MCF 10A (cell line): ENCODE measurements at places on chromosomes 4 and X. TPM values are rescaled to one million over a fixed set of nuclear protein-coding genes. Genes with fewer than 3 reads are reported as not detected.
A peak's percentile ranks its signal among the peaks of the same experiment; 100 is the strongest.

DNA sequence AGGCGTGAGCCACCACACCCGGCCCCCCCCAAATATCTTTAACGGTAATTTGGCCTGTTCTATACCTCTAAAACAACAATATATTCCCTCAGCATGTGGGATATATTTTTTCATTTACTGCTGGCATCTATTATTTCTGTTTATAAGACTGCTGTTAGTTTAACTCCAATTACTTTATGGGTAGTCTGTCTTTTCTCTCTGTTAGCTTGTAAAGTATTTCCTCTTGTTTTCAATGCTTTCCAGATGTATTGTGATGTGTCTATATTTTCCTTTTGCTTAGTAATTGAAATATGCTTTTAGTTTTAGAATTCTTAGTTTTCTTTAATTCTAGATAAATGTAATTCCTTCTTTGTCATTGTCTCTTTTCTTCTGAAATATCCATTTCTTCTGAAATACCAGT is 445.8 kb downstream of the ANKRD50 start:
- DNase-seq, result no peak

DNA sequence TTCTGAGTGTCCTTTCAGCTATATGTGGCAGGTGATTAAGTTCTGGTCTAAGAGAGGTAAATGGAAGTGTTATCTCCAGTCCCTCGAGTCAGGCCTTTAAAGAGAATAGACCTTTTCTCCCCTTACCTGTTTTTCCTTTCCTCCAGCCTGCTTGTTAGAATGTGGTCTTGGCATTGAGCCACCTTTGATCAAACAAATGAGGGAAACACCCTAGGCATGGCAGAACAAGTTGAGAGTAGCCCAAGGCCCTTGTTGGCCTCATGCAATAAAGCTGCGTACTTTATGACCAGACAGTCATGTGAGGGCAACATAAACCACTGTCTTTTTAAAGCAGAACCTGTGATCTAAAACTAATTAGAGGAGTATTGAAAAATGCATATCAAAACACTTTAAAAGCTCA is 13.2 kb upstream of the IL13RA2 start:
- DNase-seq, result peak; percentile 68

DNA sequence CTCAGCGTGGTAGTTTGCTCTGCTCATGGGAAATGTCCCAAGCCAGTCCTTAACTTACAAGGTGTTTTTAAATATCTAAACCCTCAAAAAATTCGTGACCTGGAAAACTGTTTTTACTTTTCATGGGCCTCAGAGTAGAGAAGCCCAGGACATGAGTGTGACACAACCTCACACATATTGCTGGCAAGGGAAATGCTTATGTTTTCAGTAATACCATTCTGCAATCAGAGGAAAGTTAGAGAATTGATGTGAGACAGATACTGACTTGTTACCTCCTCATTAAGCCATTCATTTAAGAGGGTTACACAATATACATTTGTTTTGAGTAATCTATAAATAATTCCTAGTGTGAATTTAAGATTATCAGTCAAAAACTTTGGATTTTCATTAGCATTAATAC is 209.5 kb downstream of the ARHGAP10 start:
- no peak for DNase-seq

DNA sequence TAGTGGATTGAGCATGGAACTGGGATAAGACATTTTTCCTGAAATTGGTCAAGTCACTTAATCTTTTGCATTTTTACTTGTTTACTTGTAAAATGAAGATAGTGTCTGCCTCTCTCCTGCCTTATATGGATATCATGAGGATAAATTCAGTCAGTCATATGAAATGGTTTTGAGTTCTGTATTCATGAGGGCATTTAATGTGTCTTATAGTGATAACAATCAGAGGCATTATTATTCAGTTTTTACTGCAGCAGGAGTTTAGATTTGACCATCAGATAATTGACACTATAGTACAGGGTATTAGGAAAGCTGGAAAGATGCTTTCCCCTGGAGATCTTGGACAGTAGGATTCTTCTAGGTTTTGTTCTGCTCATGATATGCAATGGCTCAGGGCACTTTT is 26.0 kb downstream of the NPNT start:
- no peak for DNase-seq

- DNase-seq, result no peak
Observed at GRCh38 chr4:76539979-76540378, 105.0 kb downstream of the SHROOM3 start.

- no peak for DNase-seq
Observed at GRCh38 chr4:26772096-26772873, 88.4 kb upstream of the STIM2 start.

- no peak for DNase-seq
Observed at GRCh38 chrX:15680401-15680800, 15.8 kb upstream of the CLTRN start.

- no peak for DNase-seq
Observed at GRCh38 chr4:38366456-38366855, 297.5 kb upstream of the KLF3 start.

DNA sequence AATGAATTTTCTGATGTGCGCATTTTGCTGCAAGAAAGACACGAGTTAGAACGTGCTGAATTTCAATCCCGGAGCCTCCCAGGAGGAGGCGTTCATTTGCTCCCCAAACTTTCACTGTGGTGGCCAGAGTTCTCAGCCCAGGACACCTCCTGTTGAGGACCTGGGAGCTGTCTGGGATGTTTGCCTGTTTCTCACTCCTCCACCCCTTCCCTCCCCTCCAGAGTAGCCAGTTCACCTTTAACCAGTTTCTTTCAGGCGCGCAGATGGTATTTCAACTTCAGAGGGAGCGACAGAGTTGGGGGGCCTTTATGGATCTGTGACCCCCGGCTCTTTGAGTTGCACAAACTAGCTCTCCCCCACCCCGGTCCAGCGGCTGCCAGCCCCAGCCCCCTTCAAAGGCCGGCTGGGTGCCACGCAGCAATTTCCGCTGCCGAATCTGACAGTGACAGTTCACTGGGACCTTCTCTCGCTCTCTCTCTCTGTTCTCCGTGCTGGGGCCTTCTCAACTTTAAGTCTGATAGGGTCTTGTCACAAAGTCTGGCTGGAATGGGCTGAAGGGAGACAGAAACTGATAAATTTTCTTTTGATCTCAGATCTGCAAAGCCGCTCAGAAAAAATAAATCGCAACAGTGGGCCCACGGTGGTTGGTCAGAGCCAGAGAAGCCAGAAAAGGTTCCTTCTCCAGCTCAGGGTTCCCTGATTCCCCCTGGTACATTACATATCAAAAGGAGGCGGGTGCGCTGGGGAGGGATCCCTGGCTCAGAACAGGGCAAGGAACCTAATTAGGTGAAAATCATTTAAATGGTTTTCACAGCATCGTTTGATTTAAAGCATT is 100.0 kb upstream of the STX18 start:
- no peak for DNase-seq

DNA sequence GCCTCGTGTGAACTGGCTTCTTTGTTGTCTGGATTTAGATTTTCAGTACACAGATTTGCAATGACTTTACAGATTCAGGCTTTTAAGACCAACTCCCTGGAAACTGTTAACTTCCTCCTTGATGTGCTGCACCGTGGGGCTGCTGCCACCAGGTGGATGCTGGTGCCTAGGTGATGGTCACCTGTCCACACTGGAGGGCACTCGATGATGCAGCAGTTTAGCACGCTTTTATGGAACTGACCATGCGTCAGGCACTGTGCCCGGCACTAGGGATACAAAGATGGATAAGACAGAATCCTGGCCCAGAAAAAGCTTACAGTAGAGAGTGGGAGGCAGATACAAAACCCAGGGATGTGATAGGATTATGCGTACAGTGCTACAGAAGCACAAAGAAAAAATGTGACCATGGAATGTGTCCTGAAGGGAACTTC is 180.7 kb downstream of the CEP135 start:
- peak; percentile 58 for DNase-seq

GRCh38 chr4:184991860-184992259 is 26.4 kb upstream of the HELT start:
- no peak for DNase-seq

GRCh38 chr4:86963697-86964096 is 28.9 kb downstream of the AFF1 start:
- DNase-seq, result peak; percentile 55

- DNase-seq, result no peak
Observed at GRCh38 chr4:56048383-56048701, 99.6 kb downstream of the CEP135 start.

DNA sequence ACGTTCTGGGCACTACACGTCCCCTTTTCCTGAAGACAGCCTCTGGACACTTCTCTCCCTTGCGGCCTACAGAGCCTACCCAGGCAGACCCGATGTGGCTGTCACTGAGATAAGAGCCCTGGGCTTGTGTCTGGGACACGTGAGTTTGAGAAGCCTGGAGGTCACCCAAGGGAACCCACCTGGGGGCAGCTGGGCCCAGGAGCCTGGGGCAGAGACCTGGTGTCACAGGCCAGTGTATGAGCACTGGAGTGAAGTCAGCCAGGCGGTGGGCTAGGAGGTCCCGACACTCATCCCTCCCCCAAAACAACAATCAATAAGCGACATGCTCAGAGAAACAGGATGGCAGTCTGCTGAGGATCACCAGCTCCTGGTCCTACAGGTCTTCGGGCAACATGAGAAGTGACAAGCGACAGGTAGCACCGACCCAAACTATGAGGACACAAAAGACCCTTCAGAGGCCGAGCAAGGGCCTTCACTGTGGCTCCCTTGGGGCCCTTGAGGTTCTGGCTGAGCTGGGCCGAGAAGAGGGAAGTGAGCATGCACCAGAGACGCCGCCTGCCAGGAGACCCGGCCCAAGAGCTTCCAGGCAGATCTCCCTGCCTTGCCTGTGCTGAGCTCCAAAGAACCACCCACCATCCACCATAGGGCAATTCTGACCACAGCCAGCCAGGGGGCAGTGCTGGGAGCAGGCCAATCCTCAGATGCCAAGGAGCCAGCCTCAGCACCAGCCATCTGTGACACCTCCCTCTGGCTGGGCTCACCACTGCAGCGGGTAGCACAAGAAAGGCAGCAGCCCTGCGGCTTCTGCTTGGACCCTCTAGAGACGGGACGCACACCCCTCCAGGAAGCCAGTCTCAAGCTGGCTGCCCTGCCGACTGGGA is 11.0 kb upstream of the DUSP9 start:
- DNase-seq, result peak; percentile 48

- DNase-seq, result no peak
Observed at GRCh38 chr4:60314416-60314815, 885.7 kb upstream of the ADGRL3 start.

DNA sequence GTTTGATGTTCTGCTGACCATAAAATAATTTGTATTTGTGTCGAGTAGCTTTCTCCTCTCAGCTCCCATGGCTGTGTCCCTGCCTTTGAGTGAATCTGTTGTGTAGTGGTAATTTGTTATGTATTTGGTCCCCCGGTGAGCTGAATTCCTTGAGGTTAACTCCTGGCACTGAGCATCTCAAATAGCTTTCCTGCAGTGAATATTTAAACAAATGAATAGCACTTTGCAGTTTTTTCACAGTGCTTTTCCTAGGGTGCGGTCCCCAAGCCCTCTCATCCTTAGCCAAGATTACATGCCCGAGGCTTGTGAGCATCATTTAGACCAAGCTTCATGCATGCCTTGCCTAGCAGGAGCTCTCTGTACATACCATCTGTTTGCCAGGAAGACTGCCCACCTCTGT is 74.2 kb downstream of the CLDN34 start:
- no peak for DNase-seq

DNA sequence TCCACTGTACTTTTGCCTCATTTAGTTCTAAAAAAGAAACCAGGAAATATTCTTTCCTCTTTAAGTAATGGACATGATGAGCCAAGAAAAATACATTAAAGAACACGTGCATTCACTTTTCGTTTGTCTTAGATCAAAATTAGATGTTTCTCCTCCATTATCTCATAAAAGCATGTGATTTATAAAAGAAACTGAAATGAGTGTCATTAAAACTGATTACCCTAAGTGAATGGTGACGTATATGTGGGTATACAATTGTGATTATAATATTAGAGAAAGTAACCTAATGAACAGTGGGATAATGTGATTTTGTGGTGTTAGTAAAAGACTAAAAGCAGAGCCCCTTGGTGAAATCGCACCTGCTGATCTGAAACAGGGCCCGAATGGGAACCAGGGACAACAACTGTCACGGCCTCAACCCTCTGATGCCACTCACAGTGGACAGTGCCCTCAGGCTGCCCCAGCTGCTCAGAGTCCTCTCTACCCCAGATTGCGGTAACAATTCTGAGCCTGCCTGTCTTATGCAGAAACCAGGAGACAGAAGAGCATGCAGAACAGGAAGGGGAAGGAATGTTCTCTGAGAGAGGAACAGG is 25.7 kb upstream of the HS6ST2 start:
- no peak for DNase-seq

Gene FRMPD3
- not detected in 2 replicates for total RNA-seq

Gene MAGEC3
- not detected in 2 replicates for total RNA-seq

Gene TMEM271
- not detected in 2 replicates for total RNA-seq

Gene ZFP42
- not detected in 2 replicates for total RNA-seq

Gene FATE1
- not detected in 2 replicates for total RNA-seq

Gene SPIN2A
- 0.44 and 0.91 TPM in 2 replicates for total RNA-seq

Gene HSFX4
- total RNA-seq, result not detected in 2 replicates

Gene FAM3A
- total RNA-seq, result 40.9 and 45.3 TPM in 2 replicates

Gene ODAM
- not detected in 2 replicates for total RNA-seq
